Hippocampal formation (tissue), 2 donors: ENCODE measurements at places on chromosomes 1 and 21.

- DNase-seq, result no peak
Observed at GRCh38 chr1:94731891-94732290, 88.3 kb upstream of the SLC44A3 start.

DNA sequence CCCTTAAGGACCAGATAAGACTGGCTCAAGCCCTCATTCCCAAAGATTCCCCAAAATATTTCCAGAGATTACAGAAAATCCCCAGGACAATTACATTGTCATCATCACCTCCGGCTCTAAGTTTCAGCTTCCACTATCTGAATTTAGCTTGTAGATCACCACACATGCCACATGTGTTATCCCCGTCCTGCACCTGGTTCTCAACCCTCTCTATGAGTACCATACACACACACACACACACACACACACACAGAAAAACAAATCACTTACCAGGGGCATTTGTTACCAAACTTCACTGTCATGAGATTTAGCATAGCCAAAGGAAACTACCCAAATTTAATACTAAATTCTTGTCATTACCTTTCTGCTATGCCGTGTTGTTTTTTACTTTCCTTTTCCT is 15.4 kb upstream of the TSPAN1 start:
- DNase-seq, result no peak

- DNase-seq, result no peak
Observed at GRCh38 chr1:26839339-26839722, 12.8 kb downstream of the ZDHHC18 start.

DNA sequence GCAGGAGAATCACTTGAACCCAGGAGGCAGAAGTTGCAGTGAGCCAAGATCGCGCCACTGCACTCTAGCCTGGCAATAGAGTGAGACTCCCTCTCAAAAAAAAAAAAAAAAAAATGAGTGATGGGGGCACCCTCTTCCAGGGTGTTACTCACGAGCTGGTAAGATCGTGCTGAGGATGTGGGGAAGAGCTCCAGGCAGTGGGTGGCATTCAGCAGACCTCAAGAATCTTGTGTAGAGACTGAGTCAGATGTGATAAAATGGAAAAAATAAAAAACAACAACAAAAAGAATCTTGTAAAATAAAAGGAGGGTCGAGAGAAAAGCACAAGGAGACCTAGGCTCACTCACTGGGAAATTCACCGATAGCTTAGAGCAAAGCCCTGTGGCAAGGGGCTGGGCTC is 38.5 kb downstream of the EPHA2 start:
- no peak for DNase-seq

DNA sequence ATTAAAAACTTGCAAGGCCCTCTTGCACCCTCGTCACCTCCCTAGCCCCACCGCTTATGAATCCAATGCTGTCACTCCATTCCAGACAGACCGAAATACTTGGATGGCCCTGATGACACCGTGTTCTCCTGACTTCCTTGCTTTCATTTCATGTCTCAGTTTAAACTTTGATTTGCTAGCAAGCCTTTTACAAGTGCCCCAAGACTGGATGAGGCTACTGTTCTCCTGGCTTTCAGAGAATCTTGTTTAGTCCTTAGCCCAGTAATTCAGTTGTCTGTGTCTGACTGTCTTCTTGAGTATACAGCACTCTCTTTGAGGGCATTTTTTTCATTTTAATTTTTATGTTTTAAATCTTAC is 824 bp upstream of the IFI44L start:
- DNase-seq, result peak; percentile 23

GRCh38 chr21:18252256-18252655 is 7.6 kb downstream of the CHODL start:
- no peak for DNase-seq

DNA sequence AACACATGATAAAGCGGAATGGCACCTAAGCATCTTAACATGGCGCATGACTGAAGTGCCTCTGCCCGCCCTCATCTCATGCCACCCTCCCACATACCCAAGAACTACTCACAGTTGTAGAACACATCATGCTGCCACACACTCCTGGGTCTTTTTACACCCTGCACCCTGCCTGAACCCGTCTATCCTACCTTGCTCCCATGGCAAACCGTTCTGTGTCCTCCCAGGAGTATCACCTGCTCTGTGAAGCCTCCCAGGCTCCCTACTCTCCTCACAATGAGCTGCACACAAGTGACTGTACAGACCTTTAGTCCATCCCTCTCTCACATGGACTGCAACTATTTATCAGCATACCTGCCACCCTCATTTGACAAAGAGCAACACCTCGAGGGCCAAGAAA is 144.0 kb downstream of the TGFBR3 start:
- no peak for DNase-seq

GRCh38 chr1:27314169-27314568 is 7.8 kb upstream of the TMEM222 start:
- DNase-seq, result no peak

DNA sequence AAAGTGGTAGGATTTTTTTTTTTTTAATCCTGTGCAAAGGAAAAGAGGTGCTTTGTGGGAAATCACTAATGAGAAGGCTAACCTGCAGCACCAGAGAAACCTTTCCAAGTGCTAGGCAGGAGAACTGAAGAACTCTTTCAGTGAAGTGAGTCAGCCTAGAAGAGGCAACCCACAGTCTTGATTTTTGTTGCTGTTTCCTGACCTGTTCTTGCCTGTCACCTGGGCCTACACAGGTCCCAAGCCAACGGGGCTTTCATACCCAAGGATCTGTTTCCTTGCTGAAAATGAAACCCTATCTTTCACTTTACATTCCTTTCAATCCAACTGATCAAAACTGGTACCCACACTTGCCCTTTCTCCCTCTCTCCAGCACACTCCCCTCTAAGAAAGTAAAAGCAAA is 7.1 kb upstream of the IKBKE start:
- DNase-seq, result no peak

- DNase-seq, result peak; percentile 66
Observed at GRCh38 chr1:36609241-36610027, 126.7 kb upstream of the CSF3R start.

GRCh38 chr1:11101347-11101746 is 1.7 kb upstream of the EXOSC10 start:
- DNase-seq, result no peak

DNA sequence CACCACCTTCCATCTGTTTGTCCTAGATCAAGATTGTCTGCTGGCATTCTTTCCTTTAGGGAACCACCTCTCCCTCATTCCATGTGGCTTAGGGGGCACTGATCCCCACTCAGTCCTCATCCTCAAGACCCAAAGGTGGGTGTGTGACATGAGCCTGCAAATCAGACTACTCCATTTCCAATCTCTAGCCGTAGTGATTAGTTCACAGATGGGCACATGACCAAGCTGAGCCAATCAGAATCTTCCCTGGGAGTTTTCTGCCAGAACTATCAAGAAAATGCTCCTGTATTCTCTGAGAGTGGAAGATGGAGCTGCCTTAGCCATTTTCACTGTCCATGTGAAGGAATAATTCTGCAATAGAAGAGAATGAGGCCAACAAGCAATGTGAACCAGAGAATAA is 19.3 kb upstream of the PTPRF start:
- no peak for DNase-seq

GRCh38 chr1:143604887-143605286 is 366.9 kb downstream of the FAM72C start:
- no peak for DNase-seq

GRCh38 chr21:44442266-44443125 is 12.8 kb upstream of the LRRC3 start:
- DNase-seq, result no peak

DNA sequence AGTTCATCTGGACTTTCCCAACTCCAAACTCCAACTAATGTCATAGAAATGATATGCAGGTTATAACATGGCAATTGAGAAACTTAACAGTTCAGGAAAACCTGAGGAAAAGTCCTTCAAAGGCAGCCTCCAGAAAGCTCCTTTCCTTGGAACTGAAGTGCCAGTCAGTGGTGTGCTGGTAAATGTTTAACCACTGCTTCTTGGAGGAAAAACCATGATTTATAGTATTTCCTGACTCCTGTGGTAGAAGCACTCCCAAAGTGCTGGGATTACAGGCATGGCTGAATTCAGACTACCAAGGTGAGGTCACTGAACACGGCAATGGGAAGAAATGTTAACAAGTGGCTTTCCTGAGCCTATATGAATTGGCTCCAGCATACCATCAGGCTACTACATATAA is 26.7 kb upstream of the ZNHIT6 start:
- no peak for DNase-seq

DNA sequence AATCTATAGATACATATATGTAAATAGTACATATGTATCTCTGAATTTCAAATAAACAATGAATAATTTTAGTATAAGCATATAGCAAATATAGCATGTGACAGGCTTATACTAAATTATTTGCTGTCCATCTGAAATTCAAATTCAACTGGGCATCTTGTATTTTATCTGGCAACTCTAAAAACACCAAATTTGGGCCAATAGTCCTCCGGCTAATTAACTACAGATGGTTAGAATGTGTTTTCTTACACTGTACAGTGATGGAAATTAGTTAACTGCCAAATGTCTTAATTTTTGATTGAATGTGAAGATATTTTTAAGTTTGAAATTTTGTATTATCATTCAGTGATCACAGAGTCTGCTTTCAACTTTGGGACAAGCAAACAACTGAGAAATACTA is 30.7 kb downstream of the KCNJ15 start:
- no peak for DNase-seq

- no peak for DNase-seq
Observed at GRCh38 chr1:35085421-35085820, 6.2 kb downstream of the ZMYM1 start.

DNA sequence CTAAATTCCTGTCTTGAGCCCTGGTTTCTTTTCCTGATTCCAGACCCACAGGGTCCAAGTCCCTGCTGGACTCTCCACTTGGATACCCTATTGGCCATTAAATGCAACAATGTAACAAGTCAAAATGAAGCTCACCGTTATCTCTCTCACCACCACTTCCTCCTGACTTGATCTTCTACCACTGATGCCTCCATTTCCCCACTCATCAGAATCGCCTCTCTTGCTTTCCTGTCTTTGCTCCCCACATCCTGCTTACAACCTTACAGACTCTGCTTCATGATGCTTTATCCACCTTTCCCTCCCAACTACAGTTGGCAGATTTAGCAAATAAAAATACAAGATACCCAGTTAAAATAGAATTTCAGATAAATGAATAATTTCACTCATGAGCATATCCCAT is 343.8 kb downstream of the KCNH1 start:
- DNase-seq, result no peak

DNA sequence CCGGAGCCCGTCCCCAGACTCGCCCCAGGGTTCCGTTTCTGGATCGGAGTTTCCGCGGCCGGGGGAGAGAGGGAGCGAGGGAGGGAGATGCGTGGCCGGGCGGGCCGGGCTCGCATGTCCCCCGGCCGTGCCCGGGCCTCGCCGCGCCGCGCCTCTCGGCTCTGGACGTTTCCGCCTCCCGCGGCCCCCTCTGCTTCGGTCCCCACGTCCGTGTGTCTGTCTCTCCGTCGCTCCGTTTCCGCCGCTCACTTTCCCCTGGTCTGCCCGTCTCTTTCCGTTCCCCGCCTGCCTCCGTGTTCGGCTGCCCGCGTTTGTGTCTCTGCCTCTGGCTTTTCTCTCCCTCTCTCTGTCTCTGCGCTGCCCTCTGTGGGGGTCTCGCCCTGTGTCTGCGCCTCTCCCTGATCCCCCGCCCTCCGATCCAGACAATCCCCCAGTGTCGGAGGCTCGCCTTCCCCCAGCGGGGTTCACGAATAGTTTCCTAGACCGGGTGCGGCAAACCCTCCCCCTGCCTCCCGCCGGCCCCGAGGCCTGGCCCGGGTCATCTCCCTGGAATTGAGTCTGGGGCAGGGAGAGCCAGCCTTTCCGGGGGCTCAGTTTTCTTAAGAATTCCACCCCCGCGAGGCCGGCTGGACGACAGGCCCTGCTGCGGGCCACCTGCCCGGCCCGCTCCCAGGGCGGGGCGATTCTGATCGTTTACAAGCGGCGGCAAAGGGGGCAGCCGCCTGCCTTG is 735 bp downstream of the NBL1 start:
- no peak for DNase-seq

GRCh38 chr21:46118316-46119143 is 20.6 kb downstream of the COL6A2 start:
- no peak for DNase-seq

DNA sequence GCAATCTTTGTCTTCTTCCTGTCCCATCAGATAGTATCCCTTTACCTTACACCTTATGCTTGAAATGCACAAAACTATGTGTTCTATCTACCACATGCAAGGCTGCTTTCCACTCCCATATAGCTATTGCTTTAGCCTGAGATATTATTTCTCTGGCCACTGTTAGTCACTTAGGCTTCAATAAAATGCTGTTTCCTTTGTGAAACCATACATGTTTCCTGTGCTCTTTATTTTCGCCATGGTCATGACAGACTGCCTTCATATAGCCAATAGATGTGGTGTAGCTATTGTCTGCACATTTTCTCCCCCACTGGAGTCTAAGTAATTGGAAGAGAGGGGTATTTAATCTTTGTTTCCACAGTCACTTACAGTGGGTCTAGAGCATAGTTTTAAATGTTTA is 108.4 kb downstream of the GREM2 start:
- no peak for DNase-seq

DNA sequence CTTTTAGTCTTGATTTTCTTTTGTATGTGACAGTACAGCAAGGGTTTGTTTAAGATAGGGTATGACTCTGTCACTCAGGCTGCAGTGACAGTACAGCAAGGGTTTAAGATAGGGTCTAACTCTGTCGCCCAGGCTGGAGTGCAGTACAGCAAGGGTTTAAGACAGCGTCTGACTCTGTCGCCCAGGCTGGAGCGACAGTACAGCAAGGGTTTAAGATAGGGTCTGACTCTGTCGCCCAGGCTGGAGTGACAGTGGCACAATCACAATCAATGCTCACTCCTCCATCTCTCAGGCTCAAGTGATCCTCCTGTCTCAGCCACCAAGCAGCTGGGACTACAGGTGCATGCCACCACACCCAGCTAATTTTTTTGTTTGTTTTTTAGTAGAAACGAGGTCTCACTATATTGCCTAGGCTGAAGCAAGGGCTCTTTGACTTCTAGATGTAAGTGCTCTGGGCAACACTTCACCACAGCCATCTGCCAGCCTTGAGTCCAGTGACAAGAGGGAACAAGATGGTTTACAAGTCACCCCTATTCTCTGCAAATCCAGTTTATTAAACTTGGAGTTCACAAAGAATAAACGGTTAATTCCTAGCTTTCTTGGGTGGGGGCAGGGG is 965 bp upstream of the SH2D5 start:
- no peak for DNase-seq

DNA sequence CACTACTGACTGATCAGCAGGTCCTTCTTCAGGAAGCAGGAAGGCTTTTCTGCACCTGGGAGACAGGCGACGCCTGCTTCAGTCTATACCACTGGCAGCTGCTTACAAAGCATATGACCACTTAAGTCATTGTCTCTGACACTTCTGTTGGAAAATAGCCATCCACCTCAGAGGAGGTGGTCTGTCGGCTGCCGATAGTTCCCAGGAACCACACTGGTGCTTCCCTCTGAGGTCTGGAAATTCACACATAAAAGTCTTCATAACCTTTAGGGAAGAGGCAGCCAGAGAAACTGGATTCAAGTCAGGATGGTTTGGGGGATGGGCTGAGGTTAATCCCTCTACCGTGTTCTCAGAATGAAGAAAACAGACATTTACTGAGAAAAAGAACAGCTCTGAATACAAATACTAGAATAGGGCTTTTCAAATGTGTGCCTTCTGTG is 15.6 kb upstream of the SRP9 start:
- no peak for DNase-seq

- no peak for DNase-seq
Observed at GRCh38 chr1:230301822-230302221, 124.3 kb downstream of the PGBD5 start.

- DNase-seq, result no peak
Observed at GRCh38 chr21:38479641-38480525, 18.4 kb downstream of the ERG start.
